ENCODE measurements at places on chromosomes 1 and 21.

- no peak for DNase-seq
Observed at GRCh38 chr1:6544831-6545230, 9.5 kb downstream of the NOL9 start.

GRCh38 chr1:84758968-84759491 is 68.8 kb upstream of the SSX2IP start:
- peak; percentile 18 for DNase-seq

DNA sequence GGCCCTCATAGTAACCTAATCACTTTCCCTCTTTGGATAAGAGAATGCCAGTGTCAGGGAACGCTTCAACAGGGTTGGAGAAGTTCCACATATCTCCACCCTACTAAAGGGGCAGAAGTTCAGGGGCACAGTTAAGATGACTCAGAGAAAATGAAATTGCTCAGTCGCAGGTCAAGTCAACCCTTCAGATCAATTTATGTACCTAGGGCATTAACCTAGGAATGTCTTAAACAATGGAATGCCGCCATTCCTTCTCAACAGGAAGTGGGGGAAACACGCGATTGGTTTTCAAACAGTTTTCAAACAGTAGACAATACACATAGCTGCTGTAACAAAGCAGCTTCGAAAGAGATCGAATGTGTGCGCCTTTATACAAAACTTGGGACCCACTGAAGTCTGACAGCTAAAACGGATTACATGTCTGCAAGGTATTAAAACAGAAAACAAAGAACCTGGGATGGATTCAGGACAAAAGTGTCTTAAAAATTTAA is 897 bp downstream of the SLC25A24 start:
- peak; percentile 58 for DNase-seq

GRCh38 chr1:153483776-153484175 is 23.3 kb upstream of the S100A7 start:
- no peak for DNase-seq

- DNase-seq: peak; percentile 32
Observed at GRCh38 chr1:165857046-165857801, 29.8 kb downstream of the UCK2 start.

DNA sequence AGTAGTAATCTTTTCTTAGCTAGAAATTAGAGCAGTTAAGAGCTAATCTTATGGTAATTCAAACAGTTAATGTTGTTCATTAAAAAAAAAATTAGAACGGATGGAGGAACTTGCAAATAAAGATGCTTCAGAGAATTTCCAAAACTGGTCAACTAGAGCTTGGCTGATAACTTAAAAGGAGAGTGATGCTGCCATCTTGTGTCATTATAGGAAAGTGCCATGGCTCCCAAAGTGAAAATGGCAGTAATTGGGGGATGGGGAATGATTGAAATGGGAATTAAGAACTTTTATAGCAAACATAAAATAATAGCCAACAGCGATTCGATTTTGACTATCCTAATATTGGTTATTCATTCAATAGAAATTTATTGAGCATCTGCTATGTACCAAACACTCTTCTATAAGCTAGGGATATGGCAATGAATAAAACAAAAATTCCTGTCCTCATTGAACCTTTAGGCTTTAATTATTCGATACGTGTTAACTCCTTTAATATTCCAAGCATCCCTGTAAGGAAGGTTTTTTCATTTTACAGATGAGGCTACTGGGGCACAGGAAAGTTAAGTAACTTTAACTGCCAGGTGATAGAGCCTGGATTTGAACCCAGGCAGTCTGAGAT is 5.7 kb upstream of the PLPP3 start:
- DNase-seq: peak; percentile 78

DNA sequence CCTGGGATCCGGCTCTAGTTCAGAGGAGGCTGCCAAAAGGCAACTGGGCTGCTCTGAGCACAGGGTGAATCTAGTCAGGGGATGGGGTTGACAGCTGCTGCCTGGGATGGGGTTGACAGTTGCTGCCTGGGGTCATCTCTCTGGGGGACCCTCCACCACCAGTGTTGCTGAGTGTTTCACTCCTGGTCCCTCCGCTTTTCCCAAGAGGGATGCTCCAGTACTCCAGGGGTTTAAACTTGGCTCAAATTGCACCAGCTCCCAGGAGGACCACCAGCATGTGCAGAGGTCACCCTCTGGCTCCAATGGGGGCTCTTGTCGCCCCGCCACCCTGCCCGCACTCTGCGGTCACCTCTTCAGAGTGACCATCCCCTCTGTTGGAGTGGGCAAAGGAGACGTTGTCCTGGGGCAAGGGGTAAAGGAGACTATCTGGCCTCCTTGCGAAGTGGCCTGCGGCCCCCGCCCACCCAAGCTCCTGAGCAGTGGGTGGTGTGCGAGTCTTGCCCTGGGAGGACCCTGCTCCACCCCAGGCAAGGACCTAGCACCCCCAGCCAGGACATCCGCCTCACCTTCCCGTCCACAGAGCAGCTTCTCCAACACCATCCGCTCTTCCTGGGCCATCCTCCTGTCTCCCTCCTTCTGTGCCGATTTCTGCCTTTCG is 52.6 kb downstream of the SIK1 start:
- DNase-seq: no peak

DNA sequence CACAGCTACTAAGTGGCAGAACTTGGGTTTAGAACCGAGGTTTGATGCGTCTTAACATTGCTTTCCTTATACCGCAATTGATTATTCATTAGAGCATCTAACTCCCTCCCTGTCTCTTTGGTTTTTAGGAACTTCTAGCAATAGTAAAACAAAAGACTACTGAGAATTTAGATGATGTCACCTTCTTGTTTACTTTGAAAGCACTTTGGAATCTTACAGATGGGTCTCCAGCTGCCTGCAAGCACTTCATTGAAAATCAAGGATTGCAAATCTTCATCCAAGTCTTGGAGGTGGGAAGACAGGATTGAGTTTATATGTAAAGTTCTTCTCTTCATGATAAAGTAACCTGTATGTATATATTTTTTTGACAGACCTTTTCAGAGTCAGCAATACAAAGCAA is 35.0 kb downstream of the ZYG11A start:
- no peak for DNase-seq

GRCh38 chr1:6123816-6124215 is 56.3 kb downstream of the CHD5 start:
- DNase-seq: no peak

GRCh38 chr1:8415526-8416278 is 97.8 kb downstream of the SLC45A1 start:
- DNase-seq: no peak

- DNase-seq: no peak
Observed at GRCh38 chr1:160124705-160125478, 9.3 kb downstream of the ATP1A2 start.

GRCh38 chr1:178751046-178751445 is 26.0 kb downstream of the RALGPS2 start:
- DNase-seq: no peak

GRCh38 chr1:118042501-118042900 is 113.0 kb downstream of the WDR3 start:
- DNase-seq: no peak

- no peak for DNase-seq
Observed at GRCh38 chr1:203366476-203366875, 15.6 kb upstream of the FMOD start.

GRCh38 chr1:212529211-212529741 is 79.3 kb upstream of the ATF3 start:
- DNase-seq: no peak

DNA sequence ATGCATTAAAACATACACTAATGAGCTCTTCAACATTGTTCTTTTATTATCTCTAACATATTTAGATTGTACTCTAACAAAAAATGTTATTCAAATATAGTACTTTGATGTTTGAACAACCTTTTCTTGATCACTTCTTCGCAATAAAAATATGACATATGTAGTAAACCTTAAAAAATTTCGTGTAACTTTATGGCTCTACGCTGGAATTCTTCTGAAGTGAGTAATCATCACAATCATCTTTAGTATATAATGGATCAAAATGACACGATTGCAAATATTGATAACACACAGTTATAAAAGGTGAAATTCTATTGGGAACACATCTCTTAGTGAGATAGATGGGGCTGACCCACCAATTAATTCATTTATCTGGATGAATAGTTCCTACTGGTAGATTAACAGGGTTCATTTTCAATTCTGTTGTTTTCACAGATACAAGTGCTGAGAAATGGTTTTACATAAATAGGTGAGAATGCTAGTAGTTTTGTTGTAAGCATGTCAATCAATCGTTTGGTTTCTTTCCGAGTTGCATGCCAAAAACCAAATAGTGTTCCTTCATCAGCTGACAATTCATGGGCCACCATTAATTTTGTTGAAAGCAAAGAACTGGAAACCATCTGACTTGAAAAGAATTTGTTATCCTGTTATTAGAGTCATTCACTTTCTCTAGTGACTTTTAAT is 1.5 kb upstream of the ZMPSTE24 start:
- DNase-seq: no peak

- DNase-seq: no peak
Observed at GRCh38 chr1:34842073-34842472, 17.5 kb downstream of the SMIM12 start.

- DNase-seq: no peak
Observed at GRCh38 chr1:87800006-87800405, 471.3 kb downstream of the LMO4 start.

DNA sequence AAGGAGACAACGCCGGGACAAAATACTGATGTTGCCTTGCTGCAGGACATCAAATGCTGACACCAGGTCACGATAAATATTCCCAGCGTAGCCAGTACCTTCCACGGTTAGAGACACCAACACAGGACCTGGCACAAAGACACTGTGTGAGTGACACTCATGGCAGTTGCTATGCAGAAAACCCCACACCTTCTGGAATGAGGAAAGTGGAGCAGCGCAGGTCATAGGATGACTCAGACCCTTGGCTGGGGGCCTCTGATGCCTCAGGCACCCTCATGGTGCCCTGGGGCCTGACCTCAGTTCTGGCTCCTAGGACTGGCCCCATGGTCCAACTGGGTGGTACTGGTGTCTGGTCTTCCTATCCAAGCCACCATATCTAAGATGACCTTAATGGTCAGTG is 7.0 kb downstream of the DCST2 start:
- no peak for DNase-seq

DNA sequence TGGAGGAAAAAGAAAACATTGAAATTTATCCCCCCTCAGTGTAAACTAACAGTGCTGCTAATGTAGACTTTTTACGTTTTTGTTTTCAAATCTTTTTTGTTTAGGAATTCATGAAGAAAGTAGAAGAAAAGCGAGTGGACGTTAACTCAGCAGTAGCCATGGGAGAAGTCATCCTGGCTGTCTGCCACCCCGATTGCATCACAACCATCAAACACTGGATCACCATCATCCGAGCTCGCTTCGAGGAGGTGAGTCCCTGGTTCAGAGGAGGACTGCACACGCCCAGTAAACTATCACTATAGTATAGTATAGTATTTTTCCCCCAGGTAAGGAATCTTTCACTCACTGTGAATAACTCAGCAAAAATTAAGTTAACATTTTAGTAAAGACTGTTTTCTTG is 37.8 kb upstream of the BMP8A start:
- DNase-seq: no peak

DNA sequence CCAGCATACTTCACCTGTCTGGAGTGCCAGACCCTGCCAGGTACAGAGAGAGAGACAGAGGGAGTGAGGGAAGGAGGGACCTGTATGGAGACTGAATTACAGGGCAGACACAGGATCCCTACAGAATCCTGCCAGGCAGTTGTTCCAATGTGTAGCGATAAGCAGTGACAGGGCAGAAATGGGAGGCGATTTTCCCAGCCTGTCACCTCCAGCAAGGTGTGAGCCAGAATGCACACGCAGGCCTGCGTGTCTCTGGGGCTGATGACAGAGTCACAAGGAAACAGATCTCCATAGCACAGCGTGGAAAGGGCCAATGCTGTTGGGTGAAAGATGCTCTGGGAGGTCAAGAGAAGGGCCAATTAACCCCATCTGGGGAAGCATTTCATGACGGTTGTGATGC is 111.3 kb downstream of the HIVEP3 start:
- DNase-seq: no peak

DNA sequence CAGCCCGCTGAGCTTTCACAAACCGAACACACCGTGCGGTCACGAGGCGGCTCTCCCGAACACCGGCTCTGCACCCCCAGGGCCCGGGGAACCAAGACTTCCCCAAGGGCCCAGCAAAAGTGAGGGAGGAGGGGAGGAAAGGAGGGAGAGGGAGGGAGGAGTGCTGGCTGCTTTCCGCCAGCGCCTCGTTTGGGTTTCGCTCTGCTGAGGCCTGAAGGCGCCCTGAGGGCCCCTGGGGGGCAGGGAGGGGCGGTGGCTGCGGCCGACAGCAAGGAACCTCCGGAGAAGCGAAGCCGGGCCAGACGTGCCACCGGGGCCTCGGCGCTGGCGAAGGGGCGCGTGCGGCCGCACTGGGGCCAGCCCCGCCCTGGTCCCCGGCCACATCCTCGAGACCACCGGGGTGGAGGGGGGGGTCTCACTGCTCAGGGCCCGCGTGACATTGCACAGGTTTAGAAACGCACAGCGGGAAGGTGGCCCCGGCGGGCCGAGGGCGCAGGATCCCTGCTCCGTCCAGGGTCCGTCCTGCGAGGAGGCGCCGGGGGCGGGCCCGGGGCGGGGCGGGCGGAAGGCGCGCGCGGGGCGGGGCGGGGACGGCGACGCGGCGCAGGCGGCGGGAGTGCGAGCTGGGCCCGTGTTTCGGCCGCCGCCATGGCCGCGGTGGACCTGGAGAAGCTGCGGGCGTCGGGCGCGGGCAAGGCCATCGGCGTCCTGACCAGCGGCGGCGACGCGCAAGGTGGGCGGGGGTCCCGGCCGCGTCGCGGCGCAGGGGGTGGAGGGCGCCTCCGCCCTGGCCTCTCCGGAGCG is at the start of gene PFKL:
TSS of gene PFKL (plus strand) at position 596 of the 804 bp plus-strand sequence. CDS start at position 649, 53 bp downstream.
- DNase-seq: peak; percentile 72

DNA sequence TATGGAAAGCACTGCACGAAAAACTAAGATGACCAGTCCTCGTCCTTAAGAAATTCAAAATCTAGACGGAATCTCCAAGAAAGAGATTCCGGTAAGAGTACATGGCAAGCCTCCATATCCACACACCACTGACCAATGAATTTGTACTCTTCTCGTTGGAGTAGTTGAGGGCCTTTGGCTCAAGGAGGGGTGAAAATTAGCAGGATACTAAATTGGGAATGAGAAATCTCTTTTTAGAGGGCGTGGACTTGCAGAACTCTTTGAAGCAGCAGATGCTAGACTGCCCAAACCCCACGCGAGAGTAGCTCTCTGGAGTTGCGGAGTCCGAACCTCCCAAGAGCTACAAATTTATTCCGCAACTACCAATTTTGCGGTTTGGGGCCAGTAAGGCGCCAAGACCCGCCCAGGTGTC is 872 bp upstream of the PPP2R5A start:
- DNase-seq: no peak

GRCh38 chr1:51247499-51247898 is 11.4 kb downstream of the RNF11 start:
- no peak for DNase-seq

DNA sequence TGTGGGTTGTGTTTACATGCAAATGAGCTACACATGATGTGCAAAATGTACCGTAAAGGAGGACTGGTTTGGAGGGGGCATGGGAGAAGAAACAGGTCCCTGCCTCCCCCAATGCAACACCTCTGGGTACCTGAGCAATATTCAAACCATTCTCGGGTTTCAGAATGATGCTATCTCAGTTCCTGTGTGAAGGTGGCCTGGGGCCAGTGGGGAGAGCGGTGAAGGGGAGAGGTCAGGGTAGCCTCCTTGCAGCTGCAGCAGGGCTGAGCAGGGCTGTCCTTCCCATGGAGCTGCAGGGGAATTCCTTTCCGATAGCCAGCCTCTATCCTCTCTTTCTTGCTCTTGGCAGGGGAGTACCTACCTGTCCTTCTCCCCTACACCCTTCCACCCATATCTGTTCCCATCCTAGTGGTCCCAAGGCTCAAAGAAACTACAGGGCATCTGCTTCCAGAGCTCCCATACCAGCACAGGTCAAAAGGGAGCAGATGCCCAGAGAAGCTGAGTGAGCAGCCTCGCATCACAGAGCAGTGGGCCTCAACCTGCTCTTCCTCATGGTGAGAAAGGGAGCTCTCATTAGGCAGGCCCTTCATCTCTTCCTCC is 11.9 kb downstream of the MEF2D start:
- no peak for DNase-seq
